Astrocyte of the hippocampus (primary cell): ENCODE measurements at places on chromosomes 4 and X.

DNA sequence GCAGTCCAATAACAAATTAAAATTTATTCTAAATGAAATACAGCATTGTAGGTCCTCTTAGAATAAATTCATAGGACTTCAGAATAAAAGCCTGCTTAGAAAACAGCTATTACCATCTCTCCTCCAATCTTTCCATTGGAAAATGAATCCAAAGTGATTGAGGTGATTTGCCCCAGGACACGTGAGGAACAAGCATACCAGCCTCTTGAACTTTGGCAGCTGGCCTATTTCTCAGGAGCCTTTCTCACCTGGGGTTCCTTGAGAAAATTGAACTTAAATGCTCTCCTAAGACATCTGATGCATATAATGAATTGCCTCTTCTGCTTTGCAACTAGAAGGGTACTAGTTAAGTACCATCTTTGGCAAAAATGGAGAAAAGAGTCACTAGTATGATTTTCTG is 13.5 kb downstream of the ARHGAP24 start:
- DNase-seq = no peak

DNA sequence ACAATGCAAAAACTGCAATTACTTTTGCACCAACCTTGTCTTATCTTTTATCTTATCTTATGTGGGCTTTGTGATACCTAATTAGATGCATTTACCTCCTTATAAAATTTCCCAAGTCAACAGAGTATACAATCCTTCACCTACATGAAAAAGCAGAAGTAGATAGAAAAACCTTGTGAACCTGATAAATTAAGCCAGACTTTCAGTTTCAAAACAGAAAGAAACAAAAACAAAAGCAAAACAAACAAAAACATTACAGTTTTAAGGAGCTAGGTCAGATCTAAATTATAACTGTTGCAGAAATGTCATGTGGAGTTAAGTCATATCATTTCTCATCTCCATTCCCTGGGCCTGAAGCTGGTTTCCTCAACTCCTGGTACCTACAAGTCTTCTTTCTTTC is 24.9 kb upstream of the CXXC4 start:
- DNase-seq = no peak

GRCh38 chr4:9847968-9848748 is 66.7 kb downstream of the DRD5 start:
- no peak for DNase-seq

DNA sequence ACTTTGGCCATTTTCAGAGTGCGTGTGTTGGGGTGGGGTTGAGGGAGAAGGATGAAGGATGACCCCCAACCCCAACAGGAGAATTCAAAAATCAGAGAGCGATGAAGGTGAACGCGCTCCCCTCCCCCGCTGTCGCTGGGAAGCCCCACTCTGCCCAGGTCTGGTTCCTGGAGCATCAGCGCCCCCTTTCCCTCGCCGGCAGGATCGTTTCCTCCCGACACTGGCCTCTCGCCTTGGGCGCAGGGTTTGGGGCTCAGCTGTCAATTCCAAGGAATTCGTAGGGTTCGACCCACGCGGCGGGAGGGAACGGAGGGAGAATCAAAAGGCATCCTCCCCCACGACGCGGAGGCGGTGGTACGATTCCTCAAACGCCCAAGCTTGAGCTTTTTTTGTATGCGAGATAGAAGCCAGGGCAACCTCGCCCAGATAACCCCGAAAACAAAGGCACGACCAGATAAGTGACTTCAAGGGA is 1.0 kb upstream of the PDGFRA start:
- peak; percentile 93 for DNase-seq

DNA sequence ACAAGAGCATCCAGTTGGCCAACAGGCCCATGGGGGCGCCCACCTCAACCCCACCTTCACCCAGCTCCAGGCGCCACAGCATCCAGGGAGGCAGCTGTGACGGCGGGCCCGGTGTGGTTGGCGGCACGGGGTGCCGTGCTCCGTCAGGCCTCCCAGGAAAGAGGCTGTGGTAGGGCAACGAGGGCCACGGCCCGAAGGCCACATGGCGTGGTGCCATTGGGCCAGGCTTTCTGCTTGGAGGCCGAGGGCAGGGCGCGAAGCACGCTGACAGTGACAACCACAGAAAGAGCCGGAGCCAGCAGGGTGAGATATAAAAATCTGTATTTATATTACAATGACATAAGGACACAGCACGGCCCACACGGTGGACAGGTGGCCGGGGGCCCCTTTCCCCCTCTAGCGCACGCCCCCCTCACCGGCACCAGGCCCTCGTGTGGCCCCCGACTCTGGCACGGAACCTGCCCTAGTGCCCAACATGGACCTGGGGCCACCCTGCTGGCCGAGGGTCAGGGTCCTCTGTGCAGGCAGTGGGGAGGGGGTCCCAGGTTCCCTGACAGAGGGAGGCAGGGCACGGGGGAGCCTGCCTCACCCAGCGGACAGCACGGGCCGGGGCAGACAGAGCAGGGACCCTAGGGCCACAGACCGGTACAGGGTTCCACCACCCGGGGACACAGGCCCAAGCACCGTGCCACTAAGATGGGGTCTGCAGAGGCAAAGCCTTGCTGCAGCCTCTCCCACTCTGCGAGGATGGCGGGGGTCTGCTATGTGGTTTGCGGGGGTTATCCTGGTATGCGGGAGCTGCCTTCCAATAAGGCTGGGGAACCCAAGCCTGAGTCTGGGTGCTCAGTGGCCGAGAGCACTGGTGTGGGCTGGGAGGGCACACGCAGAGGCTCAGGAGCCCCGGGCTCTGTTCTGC is 5.5 kb upstream of the HAUS3 start:
- no peak for DNase-seq

GRCh38 chr4:139319571-139319970 is 17.3 kb upstream of the NDUFC1 start:
- no peak for DNase-seq

GRCh38 chrX:69264158-69264581 is 98.9 kb upstream of the PJA1 start:
- DNase-seq = no peak

GRCh38 chrX:136666088-136666487 is 18.1 kb downstream of the CD40LG start:
- no peak for DNase-seq

- DNase-seq = peak; percentile 12
Measured at GRCh38 chr4:166128403-166128802, 255.4 kb downstream of the TLL1 start.

- DNase-seq = no peak
Measured at GRCh38 chrX:139758250-139758649, 50.3 kb upstream of the MCF2 start.

DNA sequence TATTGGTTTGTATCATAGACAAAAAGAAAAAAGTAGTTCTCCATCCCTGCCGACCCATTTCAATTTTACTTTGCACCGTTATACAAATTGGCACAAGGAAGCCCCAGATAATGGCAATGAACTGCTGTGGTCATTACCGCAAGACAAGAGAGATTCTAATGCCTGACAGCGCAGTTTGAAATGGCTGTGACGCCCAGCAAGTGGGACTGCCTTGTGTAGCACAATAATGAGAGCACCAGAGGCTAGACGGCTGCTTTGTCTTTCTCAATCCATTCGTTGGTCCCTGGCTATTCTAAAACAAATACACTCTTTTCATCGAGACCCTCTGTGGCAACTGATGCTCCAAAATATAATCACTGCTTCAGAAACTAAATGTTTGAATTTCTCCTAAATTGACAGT is 192.4 kb upstream of the NEIL3 start:
- peak; percentile 23 for DNase-seq

DNA sequence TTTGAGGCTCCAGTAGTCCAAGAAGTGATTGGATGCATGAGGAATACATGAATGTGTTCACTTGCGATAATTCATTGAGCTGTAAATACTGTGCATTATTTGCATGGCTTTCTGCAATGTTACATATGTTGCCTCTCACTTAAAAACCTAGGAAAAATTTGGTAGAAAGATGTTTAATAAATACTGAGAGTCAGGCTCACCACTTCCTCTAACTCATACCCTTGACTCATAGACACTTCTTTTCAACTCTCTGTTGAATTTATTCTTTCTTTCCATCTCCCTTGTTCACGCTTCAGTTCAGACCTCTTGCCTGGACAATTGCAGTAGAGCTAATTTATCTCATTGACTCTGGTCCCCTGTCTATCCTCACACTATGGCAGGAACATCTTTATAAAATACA is 35.8 kb upstream of the LEF1 start:
- no peak for DNase-seq

GRCh38 chr4:81490403-81491160 is 18.9 kb upstream of the RASGEF1B start:
- DNase-seq = no peak

DNA sequence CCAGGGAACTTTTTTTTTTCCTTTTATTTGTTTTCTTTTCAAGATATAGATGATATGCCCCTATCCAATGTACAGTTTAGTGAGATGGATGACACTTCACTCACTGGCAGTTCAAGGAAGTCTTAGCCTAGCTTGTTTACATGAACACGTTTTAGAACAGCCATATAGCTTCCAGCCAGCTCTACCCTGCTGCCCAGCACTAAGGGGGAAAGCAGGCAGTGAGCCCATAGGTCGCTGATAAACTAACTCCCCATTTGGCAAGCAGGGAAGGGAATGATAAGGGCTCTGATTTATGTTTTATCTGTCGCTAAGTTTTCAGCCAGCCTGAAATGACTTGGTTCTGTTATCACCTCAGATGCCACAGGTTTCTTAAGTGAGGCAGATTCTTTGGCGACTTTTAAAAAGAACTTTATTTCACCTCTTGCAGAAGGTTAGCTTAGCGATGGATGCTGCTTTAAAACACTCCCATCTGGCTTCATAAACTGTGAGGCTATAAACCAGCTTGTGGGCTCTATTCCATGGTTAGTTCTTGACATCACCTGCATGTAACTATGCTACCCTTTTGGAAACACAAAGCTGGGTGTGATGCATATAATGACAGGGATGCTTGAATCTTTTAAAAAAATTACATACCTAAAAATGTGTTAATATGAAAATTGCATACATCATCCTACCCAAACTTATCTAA is 348.4 kb downstream of the FBXO8 start:
- DNase-seq = no peak

- DNase-seq = no peak
Measured at GRCh38 chr4:122412547-122412946, 33.7 kb downstream of the ADAD1 start.

GRCh38 chrX:113892401-113892800 is 691.5 kb upstream of the HTR2C start:
- DNase-seq = no peak

GRCh38 chrX:132750331-132751062 is 207.9 kb downstream of the HS6ST2 start:
- DNase-seq = no peak

DNA sequence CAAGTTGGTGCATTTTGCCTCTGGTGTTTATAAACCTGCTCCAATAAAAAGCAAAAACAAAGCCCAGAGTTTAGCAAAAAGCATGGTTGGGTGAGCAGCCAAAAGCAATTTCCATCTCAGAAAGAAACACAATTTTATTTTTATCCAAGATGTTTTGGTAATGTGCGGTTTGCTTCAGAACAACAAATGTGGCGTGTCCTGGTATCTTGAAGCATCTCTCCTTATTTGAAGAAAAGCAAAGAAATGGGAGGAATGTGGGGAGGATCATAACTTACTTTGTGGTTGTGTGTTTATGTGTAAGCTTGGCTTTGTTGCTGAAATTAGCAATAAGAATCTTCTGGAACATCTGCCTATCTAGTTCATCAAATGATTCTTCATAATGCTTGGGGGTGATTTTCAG is 88.3 kb upstream of the DDX3X start:
- no peak for DNase-seq

DNA sequence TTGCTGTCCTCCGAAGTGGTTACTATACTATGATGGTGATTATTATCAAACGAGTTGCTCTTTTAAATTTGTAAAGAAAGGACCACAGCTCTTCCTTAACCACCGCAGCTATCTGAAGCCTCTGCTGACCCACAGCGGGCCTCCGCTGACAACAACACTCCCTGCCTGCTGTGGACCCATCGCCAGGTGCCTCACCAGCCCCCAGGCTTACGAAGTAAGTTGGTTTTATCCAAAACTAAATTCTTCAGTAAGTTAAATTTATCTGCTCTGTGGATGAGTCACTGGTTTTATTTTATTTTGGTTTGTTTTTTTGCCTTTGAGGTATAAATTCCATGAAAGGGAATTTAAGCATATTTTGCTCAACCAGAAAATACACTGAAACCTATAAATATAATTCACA is 54.7 kb downstream of the SLC9A6 start:
- DNase-seq = peak; percentile 17

DNA sequence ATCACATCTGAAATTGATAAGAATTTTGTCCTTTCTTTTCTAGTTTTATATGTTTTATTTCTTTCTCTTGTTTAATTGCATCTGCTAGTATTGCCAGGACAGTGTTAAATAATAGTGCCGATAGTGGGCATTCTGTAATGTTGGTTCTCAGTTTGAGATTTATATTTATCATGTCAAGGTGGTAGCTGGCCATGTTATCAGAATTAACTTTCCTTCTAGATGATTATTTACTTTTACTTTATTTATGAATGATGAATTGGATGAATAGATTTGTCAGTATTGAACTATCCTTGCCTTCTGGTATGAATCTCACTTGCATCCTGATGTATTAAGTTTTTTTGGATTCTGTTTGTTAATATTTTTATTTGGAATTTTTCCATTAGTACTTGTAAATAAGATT is 42.7 kb downstream of the METAP1 start:
- DNase-seq = no peak

GRCh38 chr4:129603241-129603931 is 507.4 kb downstream of the C4orf33 start:
- DNase-seq = no peak

DNA sequence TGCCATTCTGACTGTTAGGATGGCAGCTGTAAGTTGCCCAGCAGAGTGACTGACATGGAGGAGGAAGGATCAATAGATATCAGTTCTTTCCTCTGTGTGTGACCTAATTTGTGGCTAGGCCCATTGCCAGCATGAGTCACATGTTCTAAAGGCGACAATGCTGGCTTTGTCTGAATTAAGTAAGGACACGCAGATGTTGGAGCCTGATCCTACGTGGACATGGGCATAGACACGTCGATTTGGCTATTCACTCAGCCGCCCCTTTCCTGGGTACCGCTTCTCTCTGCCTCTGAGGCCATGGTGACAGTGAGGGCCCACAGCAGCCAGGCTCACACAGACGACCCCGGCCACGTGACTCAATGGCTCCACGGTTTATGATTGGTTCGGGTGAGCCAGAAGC is 16.3 kb downstream of the PROM1 start:
- peak; percentile 69 for DNase-seq

DNA sequence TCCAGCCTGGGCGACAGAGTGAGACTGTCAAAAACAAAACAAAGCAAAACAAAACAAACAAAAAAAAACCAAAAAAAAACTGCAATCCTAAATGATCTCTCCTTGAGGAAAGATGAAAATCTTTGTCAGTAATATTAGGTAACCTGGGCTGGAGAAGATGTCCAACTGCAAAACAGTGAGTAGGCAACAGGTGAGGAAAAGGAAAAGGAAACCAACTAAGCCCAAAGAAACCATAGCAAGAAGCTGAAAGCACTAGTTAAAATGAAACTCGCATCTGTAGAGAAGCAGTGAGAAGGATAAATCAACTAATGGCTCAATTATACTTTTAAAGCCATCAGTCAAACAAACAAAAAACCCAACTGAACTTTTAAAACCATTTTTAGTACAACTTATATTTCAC is 54.2 kb downstream of the ENOX2 start:
- DNase-seq = no peak
